Trophoblast cell (in vitro differentiated cells and primary cell): ENCODE measurements at places on chromosomes 5 and 9.
A peak's percentile ranks its signal among the peaks of the same experiment; 100 is the strongest.

DNA sequence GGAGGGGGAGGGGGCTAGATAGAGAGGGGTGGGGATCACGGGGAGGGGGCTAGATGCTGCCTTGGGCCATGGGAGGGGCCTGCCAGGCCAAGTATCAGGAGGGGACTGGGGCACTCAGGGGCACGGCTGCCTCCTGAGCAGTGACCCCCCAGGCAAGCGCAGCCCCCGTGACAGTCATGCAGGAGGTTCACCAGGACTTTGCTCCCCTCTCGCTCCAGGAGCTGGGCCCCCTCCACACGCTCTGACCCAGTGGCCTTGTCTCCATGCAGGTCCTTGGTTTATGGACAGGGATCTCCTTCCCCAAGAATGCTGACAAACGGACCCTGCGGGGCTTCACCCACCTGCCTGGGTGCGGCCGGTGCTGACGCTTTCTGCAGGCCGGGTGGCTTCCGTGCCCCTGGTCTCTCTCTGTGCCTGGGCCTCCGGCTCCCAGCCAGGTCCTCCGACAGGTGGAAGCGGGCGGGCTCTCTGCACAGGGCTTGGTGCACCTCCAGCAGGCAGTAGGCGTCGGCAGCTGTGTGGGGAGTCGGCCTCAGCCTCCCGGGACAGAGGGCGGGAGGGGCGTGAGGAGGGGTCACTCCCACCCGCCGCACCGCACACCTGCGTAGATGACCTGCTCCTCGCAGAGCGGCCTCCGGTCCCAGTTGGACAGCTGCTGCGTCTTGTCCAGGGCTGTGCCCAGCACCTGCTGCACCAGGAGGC, 46.8 kb upstream of the NRARP start:
- H3K27ac ChIP-seq = no peak overlapping the region
- no peaks in the 10 kb centered on the region for H3K27me3 ChIP-seq
- DNase-seq = no peak
- H3K4me1 ChIP-seq = no peaks in the 10 kb centered on the region
- H3K36me3 ChIP-seq = no peaks in the 10 kb centered on the region

DNA sequence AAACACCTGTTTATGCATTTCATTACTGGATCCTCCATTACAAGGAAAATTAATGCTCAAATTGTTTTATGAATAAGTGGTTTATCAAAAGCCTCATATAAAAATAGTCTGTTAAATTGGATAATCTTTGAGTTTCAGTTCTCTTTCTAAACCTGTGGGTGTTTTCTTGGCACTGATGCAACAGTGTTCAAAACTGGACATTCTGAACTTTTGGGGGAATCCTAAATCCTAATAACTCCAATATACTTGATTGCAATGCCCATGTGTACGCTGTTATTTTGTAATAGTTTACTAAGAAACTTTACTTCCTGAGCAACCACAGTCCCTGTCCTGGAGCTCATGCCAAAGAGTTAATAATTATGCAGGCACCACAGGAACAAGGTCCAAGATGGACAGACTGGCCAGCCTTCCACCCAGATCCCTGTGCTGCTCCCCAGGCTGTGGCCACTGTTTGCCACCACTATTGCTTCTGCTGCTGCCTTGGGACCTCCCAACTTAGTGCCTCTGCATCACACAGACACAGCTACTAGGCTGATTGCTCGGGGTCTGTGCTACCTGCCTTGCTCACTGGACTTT, 14.0 kb downstream of the IRGM start:
- H3K4me3 ChIP-seq = no peak overlapping the region
- no peak for DNase-seq
- no peak overlapping the region for H3K27ac ChIP-seq
- H3K36me3 ChIP-seq = no peaks in the 10 kb centered on the region
- H3K4me1 ChIP-seq = no peaks in the 10 kb centered on the region

GRCh38 chr5:157749462-157749799, 5.9 kb downstream of the LSM11 start:
- peaks cover 4% of the 10 kb centered on the region for H3K4me1 ChIP-seq
- H3K27ac ChIP-seq = no peak overlapping the region
- peaks cover 2% of the 10 kb centered on the region for H3K36me3 ChIP-seq
- no peak for DNase-seq
- H3K4me3 ChIP-seq = no peak overlapping the region
- H3K27me3 ChIP-seq = no peaks in the 10 kb centered on the region

DNA sequence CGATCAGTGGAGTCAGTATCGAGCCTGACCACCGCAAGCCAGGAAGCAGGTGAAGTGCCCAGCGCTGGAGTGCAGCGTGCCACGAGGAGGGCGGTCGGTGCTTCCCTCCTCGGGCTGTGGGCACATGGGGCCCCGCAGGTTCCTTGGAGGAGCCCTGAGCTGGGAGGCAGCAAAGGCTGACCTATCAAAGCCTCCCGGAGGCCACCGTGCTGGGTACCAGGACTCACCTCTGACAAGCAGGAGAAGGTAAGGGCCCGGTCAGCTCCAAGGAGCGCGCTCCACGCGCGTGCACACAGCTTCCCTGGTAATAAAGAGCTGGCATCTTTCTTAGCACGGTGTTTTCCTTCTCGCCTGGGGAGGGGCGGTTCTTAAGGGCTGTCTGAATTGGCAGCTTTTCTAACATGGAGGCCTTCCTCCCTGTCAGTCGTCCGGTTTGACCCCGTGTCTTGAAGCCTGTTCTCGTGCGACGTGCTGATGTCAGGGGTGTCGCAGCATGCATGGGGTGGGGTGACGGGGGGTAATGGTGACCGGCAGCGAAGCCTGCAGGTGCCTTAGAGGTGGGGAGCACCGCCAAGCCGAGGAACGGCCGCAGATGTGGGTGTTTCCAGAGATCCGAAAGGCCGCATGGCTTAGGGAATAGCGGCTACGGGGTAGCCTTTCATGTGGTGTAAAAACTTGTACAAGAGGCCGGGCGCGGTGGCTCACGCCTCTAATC, 13.1 kb downstream of the PMPCA start:
- H3K4me3 ChIP-seq = no peak overlapping the region
- H3K36me3 ChIP-seq = peaks cover 61% of the 10 kb centered on the region
- H3K27me3 ChIP-seq = no peaks in the 10 kb centered on the region
- no peak for DNase-seq
- H3K27ac ChIP-seq = no peak overlapping the region

GRCh38 chr9:126623667-126624478, 10.1 kb downstream of the LMX1B start:
- peaks cover 4% of the 10 kb centered on the region for H3K4me1 ChIP-seq
- H3K27me3 ChIP-seq = peaks cover 92% of the 10 kb centered on the region
- no peak for DNase-seq
- H3K27ac ChIP-seq = no peak overlapping the region

- no peaks in the 10 kb centered on the region for H3K4me1 ChIP-seq
- no peaks in the 10 kb centered on the region for H3K27me3 ChIP-seq
- H3K4me3 ChIP-seq = no peak overlapping the region
- no peaks in the 10 kb centered on the region for H3K36me3 ChIP-seq
- H3K27ac ChIP-seq = no peak overlapping the region
These were observed 77.3 kb upstream of the SH3PXD2B start for GRCh38 chr5:172531704-172532026.

- peaks cover 13% of the 10 kb centered on the region for H3K4me1 ChIP-seq
- no peaks in the 10 kb centered on the region for H3K36me3 ChIP-seq
- peak; percentile 56 for DNase-seq
- no peaks in the 10 kb centered on the region for H3K27me3 ChIP-seq
These were observed 295.4 kb downstream of the CSNK1G3 start for GRCh38 chr5:123807177-123807945.

- H3K27me3 ChIP-seq = no peaks in the 10 kb centered on the region
- DNase-seq = no peak
- no peak overlapping the region for H3K27ac ChIP-seq
These were observed 79.5 kb upstream of the LHFPL2 start for GRCh38 chr5:78727786-78728761.

- no peak overlapping the region for H3K27ac ChIP-seq
- DNase-seq = no peak
These were observed 3.0 kb downstream of the ZSWIM6 start for GRCh38 chr5:61334868-61335615.

DNA sequence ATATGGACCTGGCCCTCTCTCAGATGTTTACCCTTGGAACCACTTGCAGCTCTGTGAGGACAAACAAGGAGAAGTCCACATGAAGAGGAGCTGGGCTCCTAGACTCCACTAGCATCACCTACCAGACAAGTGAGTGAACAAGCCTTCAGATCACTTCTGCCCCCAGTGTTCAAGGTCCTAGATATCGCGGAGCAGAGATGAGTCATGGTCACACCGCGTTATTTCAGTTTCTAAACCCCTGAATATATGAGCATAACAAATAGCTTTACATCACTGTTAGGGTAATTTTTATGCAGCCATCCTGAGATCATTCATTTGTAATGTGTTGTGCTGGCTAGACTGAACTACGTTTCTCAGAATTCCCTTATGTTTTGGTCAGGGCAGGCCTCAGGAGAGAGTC, 77.0 kb upstream of the DAP start:
- no peaks in the 10 kb centered on the region for H3K27me3 ChIP-seq
- no peak overlapping the region for H3K27ac ChIP-seq
- H3K4me1 ChIP-seq = no peaks in the 10 kb centered on the region
- no peaks in the 10 kb centered on the region for H3K36me3 ChIP-seq
